Nucleus accumbens (tissue), 56 donors: ENCODE measurements at places on chromosomes 12 and 14.

- DNase-seq, result no peak
These were observed 50.2 kb downstream of the KCNK13 start for GRCh38 chr14:90111895-90112534.

DNA sequence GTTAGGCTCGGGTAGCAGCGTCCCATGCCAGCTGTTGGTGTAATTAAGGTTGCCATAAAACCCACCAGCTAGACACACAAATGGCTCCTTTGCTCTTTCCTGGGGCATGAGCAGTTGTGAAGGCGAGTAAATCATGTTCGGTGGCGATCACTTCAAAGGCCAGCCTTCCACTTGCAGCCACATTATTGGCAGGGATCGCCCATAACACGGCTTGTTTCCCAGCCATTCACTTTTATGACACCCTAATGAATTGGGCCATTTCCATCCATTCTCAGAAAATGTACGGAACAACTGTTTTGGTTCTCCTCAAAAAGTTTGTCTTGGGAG lies 63.4 kb downstream of the BEGAIN start:
- no peak for DNase-seq

DNA sequence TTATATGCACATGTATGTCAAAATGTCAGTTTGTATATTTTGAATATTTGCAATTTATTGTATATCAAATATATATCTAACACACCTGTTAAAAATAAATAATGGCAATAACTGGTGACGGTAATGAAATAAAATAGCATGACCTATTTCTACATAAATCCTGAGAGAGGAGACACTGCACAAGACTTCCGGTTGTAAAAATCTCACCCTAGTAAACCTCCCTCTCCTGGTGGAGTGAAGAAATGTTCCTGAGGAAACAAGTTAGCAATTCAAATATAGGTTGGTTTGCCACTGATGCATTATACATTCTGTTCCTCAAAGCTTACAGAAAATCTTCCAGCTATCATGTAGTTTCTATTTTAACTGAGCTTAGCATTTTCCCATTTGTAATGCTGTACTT lies 166.1 kb upstream of the SYT10 start:
- DNase-seq, result no peak

DNA sequence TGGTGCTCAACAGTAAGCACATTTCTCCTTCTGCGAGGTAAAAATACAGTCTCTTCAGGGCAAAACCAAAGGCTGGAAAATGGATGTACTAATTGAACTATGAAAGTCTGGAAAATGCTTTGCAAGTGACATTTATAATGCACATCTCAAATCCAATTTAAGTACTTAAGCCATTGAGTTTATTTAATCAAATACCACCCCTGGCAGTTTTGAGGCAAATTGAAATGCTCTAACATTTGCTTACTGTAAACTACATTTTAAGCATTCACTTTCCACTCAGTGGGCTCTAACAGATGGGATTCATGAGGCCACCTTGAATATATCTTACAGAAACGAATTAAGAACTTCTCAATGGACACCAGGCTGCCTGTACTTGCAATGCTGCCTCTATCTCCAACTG lies 69.7 kb downstream of the HELB start:
- DNase-seq, result no peak

DNA sequence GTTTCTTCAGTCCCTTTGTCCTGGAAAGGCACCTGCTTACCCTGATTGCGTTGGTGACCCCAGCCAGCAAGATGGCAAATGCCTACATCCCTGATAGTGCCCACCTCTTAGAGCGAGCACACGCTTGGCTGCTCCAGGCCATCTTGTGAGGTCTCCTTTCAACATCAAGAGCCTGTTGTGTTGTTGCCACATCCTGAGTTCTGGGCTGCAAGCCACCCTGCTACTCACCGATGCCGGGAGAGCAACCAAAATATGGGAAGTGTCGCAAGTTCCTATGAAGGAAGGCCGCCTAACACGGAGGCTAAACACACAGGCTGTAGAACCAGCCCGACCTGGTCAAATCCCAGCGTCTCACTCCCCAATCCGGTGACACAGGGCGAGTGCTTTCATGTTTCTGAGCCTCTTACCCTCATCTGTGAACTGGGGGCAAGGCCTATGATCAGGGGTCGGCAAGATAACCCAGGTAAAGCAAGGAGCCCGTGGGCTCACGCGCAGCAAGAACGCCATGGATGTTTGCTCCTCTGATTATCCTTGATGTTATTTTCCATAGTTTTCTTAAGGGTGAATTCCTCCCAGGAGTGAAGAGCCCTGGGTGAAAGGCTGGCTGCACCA lies 98.4 kb downstream of the LGMN start:
- peak; percentile 25 for DNase-seq

DNA sequence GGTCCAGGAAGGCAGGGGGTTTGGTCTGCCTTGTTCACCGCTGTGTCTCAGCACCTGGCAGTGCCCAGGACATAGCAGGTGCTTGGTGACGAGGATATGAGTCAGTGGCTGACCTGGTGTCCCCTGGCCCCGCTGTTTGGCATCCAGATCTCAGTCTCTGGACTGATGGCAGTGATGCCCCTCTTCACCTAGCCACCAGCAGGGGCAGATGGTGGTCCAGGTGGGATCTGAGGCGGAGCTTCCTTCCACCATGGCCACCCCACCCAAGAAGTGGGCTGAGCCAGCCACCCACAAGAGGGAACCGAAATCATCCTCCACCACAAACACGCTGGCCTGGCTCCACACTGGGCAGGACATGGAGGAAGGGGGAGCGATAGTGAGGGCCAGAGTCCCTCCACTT lies 16.1 kb upstream of the SH2B3 start:
- DNase-seq, result no peak

DNA sequence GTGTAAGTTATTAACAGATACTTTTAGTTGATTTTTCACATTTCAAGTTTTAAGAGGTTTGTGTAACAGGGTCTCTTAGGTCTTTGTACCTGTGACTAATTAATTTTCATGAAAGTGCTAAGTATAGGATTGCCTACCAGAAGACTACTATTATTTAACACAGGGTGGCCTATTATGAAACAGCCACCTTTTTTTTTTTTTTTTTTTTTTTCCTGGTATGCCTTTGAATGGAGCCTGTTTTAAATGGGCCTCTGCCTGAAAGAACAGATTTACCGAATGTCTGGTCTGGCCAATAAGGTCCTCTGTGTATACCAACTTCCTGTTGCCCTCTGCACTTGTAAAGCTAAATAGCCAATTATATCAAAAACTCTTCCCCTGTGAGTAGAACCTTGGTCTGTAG lies 62.5 kb downstream of the SLC38A6 start:
- no peak for DNase-seq

GRCh38 chr14:22218728-22219127 lies 370.3 kb downstream of the DAD1 start:
- DNase-seq, result no peak

DNA sequence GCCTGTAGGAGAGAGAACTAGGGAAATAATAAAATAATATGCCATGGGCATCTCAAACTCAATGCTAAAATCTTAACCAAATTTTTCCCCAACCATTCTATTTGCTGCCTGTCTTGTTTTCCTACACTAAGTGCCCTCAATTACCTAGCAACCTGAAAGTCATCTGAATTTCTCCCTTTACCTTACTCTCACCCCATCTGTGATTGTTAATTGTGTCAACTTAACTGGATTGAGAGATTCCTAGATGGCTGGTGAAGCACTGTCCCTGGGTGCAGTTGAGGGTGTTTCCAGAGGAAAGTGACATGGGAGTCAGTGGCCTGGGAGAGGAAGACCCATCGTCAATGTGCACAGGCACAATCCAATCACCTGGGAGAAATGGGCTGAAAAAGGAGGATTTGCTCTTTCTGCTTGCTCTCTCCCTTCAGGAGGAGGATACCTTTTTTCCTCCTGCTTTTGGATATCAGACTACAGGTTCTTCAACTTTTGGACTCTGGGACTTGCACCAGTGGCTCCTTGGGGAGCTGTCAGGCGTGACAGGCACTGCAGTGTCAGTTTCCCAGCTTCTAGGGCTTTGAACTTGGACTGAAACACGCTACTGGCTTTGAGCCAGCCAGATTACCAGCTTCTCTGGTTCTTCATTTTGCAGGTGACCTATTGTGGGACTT lies 100.1 kb downstream of the PPP1R12A start:
- DNase-seq, result no peak
